ENCODE measurements at places on chromosomes 2 and 18.

DNA sequence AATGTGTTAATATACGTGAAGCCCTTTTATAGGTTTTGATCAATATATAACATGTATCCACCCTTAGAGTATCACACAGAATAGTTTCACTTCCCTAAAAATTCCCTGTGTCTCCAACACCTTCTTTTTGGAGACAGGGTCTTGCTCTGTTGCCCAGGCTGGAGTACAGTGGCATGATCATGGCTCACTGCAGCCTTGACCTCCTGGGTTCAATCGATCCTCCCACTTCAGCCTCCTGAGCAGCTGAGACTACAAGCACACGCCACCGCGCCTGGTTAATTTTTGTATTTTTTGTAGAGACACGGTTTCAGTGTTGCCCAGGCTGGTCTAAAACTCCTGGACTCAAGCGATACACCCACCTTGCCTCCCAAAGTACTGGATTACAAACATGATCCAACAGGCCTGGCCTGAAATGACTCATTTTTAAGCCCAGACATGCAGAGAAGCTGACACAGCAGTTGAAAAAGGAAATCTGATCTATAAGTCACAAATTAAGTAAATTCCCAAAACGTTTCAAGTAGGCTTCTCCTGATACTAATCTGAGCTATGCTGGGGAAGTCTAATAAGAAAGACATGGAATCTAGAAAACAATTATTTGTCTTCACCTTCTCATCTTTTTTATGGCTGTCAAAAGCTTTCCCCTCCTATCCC, 2.9 kb downstream of the DUSP11 start:
- DNase-seq, result no peak

DNA sequence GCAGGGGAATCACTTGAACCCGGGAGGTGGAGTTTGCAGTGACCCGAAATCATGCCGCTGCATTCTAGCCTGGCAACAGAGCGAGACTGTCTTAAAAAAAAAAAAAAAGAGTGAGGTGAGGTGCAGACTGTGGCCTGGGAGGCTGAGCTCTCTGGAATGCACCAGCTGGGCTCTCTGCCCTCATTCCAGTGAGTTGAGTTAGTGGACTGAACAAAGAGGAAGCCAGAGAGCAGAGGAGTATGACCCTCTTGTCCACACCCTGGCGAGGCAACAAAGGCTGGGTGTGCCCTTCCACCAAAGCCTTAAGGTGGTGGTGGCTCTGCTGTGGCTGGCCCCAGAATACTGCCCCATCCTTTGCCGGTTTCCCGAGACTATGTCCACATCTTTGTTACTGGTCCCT, 71.3 kb upstream of the ACKR3 start:
- DNase-seq, result no peak

GRCh38 chr2:19648583-19648982, 253.2 kb downstream of the TTC32 start:
- no peak for DNase-seq

GRCh38 chr18:46574000-46574742, 82.8 kb downstream of the LOXHD1 start:
- no peak for DNase-seq

DNA sequence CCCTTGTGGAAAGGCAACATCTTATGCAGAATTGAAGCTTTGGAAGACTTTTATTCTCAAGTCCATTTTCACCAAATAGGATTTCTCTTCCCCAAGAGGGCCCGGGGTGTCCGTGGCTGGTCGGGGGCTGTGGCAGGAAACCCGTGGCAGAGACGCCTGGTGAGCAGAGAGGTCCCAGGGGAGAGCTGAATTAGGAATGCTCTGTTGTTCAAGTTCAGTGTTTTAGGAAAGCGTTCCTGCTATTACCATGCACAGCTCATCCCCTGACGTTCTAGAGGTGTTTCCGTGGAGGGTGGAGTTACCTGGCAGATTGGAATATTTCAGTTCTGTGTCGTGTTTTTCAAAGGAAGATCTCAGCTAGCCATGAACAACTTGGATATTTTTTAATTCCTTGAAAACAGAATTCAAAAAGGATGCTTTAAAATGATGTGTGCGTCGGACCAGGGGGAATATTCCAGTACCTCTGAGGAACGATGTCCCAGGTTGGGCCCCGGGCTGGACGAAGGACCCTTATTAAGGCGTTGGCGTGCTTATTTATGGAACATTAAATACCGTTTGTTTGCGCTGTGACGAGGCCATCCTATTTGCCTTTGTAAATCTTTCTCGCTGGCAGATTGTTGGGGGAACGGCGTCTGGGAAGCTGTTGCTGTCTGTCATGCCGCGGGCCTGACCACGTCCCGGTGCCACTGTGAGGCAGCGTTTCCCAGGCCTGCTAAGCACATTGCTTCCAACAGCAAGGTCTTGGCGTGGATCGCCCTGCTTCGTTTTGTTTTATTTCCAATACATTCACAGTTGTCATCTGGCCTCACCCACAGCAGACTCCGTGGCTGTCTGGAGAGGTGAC, 8.2 kb downstream of the NFATC1 start:
- DNase-seq, result no peak

- no peak for DNase-seq
Measured at GRCh38 chr2:3488061-3488531, 31.2 kb downstream of the ADI1 start.
